Brain (organoid and tissue), 16 donors: ENCODE measurements at places on chromosomes 2 and 18. TPM values are rescaled to one million over a fixed set of nuclear protein-coding genes. Genes with fewer than 3 reads are reported as not detected.

Gene VIT
- polyA plus RNA-seq = 0.20 TPM

DNA sequence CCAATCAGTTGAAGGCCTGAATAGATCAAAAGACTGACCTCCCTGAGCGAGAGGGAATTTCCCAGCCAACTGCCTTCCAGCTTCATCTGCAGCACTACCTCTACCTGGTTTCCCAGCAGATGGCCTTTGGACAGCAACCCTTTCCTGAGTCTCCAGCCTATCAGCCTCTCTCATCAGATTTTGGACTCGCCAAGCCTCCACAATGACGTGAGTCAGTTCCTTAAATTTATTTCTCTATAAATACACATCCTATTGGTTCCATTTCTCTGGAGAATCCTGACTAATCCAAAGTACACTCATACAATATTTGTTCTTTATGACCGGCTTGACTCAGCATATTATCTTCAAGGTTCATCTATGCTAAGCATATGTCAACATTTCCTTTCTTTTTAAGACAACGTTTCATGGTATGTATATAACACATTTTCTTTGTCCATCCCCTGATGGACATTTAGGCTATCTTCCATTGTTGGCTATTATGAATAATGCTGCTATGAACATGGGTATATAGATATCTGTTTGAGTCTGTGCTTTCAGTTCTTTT, 294.6 kb downstream of the LRATD1 start:
- no peak for DNase-seq

GRCh38 chr2:79984476-79984875, 320.1 kb downstream of the LRRTM1 start:
- no peak for DNase-seq

GRCh38 chr2:88176352-88176984, 6.3 kb downstream of the THNSL2 start:
- DNase-seq = no peak

DNA sequence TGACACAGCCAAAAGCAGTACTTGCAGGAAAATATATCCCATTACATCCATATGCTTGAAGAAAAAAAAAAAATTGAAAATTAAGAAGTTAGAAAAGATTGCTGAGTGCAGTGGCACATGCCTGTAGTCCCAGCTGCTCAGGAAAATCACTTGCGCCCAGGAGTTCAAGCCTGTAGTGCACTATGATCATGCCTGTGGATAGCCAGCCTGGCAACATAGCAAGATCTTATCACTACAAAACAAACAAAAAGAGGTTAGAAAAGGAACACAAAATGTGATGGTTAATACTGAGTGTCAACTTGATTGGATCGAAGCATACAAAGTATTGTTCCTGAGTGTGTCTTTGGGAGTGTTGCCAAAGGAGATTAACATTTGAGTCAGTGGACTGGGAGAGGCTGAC, 361.9 kb downstream of the NYAP2 start:
- no peak for DNase-seq
